ENCODE measurements at places on chromosomes 2 and 18.

DNA sequence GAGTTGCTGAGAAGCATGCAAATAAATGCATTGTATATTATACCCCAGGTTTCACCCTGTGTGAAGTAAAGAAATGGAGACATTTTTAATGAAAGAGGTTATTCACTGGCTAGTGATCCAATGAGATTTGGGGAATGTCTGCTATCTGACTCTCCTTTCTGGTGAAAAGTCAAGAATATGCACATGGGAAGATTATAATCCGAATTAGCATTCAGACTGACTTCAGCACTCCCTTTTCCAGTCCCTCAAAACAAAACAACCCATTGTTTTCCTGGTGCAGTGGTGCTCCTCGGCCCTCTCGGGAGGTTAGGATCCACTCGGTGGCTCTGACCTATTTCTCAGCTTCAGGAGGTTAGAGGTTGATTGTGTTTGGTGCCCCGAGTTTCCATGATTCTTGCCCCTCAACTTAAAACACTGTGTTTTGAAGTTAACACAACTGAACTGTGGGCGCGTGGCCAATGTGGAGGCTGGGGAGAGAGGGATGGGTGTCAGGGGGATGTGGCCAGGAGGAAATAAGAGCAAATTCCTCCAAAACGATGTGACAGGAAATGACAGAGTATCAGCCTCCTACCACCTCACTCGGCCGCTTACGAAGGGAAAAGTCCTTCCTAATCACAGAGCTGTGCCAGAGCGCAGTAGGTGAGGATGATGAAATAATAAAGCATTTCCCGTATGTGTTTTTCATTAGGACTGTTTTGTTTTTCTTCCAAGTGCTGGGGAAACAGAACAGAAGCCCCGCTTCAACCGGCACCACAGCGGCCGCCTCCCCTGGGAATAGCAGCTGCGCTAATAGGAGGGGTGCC, 440.1 kb downstream of the MTX2 start:
- no peak for DNase-seq

GRCh38 chr2:237156857-237157779, 71.4 kb downstream of the COPS8 start:
- DNase-seq, result no peak

- no peak for DNase-seq
Measured at GRCh38 chr2:200357845-200358244, 51.4 kb downstream of the SPATS2L start.

DNA sequence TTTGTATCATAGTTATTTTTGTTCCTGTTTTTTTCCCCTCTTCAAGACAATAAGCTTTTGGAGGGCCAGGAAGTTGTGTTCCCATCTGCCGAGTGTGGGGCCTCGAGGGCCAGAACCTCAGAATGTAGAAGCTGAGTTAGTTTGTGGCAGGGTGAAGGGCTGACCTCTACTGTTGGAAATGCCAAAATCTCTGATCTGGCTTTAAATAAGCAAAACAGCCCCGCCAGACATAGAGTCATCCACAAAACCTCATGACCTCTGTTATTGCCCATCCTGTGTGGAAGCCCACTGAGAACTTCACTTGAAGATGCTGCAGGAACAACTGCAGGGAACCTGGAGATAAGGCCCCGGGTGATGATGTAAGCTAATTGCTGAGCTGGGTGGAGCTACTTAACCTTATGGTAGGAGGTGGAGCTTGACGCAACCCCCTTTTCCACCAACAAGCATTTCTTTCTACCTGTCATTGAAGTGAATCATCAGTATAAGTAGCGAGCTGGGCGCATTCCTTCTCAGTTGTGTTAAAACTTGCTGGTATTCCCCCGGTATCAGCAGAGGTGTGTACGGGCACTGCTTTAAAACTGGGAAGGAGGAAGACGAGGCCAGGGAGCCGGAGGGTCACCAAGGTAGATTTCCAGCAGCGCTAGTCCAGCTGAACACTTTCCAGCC, 177.2 kb downstream of the NEDD4L start:
- no peak for DNase-seq

- no peak for DNase-seq
Measured at GRCh38 chr2:119233326-119234020, 9.8 kb downstream of the STEAP3 start.

- no peak for DNase-seq
Measured at GRCh38 chr2:32430804-32431203, 74.0 kb downstream of the BIRC6 start.

DNA sequence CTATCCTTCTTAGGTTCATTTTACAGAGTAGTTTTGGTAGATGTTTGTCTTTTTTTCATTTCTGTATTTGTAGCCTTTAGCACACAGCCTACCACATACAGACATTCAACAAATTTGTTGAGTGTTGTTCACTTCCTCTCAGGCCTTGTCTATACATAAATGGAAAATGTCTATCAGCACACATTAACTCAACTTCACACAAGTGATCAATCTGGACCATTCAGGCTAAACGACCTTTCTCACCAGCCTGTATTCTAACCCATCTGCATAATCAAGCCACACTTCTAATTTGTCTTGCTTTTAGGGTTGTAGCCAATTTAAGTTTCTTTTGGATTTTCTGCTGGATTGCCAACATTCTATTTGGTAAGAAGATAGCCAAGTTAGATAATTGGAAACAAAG, 59.9 kb upstream of the DARS1 start:
- DNase-seq, result no peak

- no peak for DNase-seq
Measured at GRCh38 chr18:21272016-21272579, 30.1 kb downstream of the GREB1L start.

DNA sequence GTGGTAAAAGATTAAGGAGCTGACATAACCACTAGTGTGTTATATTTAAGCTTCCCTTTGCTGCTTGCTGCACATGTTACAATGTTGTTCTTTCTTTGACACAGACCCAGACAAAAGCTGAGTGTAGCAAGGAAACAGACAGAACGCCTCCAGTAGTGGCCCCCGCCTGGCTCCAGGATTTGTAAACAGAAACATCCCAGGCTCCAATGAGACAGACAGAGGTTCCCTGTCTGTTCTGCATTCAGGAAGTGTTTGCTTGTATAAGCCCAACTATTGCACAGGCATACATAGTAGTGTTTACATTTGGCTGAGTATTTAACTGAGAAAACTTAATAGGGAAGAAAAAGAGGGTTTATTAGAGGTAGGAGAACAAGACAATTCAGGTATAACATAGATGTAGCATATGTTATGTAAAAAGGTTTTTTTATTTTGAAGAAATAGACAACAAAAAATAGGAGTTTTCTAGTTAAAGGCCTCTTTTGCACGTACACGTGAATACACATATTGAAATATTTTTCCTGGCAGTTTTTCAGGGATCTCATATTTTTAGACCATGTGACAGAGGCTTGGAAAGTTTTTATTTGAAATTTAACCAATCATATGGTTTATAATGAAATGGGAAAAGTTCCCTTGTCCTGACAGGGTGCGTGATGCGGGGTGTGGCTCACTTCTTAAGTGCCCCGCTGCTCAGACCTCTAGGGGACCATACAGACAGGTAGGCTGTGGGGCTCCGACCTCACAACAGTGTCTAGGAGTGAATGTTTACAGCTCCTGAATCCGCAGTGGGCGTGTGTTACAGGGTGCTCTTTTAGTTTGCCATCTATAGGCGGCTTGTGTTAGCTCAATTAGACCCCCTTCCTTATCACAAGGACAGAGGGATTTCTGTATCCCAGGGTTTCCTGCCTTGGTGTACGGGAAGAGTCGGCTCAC, 118.4 kb downstream of the BMPR2 start:
- DNase-seq, result no peak

GRCh38 chr2:173278794-173279526, 75.7 kb upstream of the CDCA7 start:
- DNase-seq, result no peak

DNA sequence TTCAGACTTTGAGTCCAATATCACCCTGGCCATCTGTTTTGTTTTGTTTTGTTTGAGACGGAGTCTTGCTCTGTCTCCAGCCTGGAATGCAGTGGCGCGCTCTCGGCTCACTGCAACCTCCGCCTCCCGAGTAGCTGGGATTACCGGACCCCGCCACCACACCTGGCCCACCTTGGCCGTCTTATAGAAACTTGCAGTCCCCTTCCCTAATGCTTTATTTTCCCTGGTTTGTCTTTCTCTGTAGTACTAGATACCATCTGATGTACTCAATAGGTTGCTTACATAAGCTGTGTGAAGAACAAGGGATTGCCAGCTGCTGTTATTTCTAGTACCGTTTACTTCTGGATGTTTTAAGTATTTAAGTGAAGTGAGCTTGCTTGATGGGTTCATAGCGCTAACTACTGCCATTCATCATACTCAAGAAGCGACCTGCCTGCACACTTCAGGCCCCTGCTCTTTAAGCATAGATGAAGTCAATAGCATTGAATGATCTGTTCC, 1.2 kb downstream of the RPL31 start:
- no peak for DNase-seq

- no peak for DNase-seq
Measured at GRCh38 chr2:16334886-16335603, 330.6 kb downstream of the CYRIA start.

GRCh38 chr2:12930391-12930790, 213.7 kb downstream of the TRIB2 start:
- DNase-seq, result no peak

DNA sequence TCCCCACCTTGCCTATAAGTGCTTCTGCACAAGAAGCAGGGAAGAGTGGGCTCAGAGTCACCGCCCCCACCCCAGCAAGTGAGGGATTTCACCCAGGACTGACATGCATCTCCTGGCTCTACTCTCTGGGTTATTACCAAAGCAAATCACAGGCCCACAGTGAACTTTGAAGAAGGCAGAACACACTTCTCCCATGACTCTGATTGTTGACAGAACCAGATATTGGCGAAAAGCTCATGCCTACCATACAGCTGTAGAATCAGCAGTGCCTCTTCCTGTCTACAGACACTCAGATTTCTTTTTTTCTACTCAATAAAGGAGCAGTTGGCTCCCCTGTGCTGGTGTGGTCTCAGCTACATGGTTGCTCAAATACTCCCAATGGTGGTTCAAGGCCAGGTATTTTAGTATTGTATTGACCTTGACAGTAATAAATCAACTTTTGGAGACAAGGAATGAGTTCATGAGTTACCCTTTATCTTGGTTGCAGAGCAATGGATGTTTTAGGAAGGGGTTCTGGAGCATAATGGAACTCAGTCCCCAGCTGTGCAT, 512.9 kb upstream of the ID2 start:
- DNase-seq, result no peak

Measured in stimulated activated CD4-positive, alpha-beta T cell treated with anti-CD3 and anti-CD28 coated beads, Interleukin-12 subunit alpha, Interleukin-12 subunit beta, amount 100 ng/mL, for 4 hours (primary cell).